ENCODE measurements at places on chromosomes 12 and 14.
A peak's percentile ranks its signal among the peaks of the same experiment; 100 is the strongest.

GRCh38 chr14:88128816-88129215 lies 123.9 kb downstream of the GPR65 start:
- DNase-seq, result no peak

- DNase-seq, result no peak
Observed at GRCh38 chr14:77022236-77022852, 6.2 kb downstream of the IRF2BPL start.

GRCh38 chr14:103298620-103299019 lies 35.4 kb upstream of the EIF5 start:
- DNase-seq, result no peak

DNA sequence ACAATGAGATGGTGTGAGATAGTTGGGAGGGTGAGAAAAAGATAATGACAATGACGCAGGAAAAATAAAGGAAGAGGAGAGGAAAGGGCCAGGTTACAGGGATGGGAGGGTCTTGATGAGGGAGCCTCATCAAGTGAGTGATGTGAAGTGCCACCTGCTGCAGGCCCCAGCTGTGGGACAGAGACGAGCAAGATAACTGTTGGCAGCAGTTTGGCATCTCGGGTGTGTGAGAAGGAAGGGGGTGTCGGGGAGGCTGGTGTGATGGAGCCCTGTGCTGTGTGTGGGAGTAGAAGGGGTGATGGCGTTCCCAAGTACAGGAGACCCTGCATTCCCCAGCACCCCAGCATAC lies 11.4 kb upstream of the TAC3 start:
- no peak for DNase-seq

DNA sequence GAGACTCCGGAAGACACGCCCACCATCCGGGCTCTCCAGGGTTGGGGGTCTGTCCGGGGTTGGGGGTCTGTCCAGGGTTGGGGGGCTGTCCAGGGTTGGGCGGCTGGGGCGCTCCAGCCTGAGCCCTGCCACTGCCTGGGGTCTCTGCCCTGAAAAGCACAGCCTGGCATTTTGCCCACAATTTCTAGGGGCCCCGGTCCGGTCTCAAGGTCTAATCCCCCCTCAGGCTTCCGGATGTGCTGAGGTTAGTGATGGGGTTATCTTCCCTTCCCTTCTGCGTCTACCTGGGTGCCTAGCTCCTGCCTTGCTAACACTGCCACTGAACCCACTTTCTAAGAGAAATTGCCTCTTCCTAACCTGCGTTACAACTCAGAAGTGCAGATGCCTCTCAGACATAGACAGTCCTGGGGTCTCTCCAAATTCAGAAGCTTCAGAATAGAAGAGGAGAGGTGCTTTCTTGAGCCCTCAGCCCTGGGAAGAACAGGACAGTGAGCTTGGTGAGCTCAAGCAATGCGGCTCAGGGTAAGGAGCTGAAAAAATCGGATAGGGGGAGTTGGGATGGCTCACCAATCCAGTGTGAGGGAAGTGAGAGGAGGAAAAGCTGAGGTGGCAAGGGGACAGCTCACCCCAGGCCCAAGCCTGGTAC lies 5.7 kb downstream of the LHX5 start:
- DNase-seq, result no peak

DNA sequence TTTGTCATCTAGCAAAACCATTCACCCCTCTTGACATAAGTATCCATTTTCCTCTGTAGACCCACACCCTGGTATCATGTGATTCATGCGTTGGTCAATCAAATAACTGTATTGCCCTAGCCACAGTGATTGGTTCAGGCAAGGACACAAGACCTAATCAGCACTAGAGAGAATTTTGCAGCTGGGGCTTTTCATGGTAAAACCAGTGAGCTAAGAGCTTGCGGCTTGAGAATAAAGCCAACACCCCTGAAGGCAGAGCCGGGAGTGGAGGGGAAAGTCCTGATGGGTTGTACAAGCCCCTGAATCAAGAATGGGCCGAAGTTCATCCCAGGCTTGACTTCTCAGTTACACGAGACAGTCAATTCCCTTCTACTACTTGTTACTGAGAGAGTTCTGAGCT lies 33.2 kb upstream of the LTBP2 start:
- no peak for DNase-seq

DNA sequence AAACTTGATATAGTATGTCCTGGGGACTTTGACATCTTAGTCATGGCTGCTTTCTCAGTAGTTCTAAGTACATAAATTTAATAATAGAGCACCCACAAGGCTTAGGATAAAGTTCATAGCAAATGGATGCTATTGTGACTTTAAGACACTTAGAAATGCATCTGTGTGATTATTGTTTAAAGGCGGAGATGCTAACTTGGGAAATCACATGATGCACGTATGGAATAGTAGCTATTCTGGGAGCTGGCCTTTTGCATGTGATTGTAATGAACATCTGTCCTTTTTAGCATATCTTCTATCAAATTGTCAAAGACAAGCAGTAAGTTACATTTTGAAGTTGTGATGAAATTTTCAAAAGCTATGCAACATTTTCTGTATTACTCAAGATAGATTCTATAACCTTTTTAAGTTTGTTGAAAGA lies 46.7 kb upstream of the ATP2A2 start:
- no peak for DNase-seq

GRCh38 chr14:83491091-83491490 lies 1957.4 kb upstream of the SEL1L start:
- DNase-seq, result no peak

DNA sequence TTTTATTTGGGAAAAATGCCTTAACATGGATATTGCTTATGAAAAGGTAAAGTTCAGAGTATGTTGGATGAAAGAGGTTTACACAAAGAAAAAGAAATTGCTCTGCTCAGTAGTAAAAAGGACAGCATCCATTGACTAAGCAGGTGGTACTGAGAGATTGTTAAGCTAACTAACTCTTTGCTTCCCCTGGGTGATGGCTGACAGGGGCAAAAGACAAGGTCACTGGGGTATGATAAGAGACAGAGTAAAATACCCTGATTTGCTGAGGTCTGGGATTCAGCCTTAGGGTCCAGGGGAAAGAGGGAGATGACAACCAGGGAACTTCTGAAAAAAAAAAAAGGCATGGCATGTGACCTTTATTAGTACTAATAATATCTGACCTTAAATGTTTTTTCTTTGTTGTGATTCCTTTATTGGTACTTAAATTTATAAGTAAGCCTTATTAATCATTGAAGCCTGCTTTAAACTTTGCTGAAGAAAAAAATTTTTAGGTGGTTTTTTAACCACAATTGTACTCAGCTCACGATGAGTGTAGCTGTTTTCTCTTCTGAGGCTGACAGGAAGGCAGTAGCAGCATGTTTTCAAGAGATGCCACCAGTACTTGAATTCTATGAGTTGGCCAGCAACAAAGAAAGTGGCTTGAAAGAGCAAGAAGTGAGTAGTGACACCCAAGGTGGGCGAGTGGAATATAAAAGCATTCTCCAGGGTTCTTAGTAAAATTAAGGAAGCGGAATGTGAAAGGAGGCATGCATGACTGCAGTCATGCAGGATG lies 43.7 kb upstream of the KITLG start:
- DNase-seq, result no peak

DNA sequence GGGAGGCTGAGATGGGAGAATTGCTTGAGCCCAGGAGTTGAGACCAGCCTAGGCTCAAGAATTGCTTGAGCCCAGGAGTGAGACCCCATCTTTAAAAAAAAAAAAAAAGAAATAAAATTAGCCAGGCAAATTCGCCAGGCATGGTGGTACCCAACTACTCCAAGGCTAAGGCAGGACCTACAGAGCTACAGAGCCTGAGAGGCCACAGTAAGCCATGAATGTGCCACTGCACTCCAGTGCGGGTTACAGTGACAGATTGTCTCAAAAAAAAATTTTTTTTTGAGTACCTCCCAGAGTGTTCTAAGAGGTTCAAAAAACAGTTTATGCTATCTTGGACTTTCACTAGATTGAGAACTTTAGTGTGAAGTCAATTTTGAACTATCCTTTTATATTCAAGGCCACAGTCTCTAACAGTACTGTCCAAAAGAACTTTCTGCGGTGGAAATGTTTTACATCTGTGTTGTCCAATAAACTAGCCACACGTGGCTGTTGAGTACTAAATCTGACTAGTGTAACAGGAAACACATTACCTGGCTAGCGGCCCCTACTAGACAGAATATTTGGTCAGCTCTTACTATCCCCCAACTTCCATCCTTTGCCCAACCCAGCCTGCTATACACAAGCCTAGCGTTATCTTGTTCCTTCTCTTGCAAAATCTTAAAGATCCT lies 2.4 kb downstream of the RPL36AL start:
- no peak for DNase-seq

DNA sequence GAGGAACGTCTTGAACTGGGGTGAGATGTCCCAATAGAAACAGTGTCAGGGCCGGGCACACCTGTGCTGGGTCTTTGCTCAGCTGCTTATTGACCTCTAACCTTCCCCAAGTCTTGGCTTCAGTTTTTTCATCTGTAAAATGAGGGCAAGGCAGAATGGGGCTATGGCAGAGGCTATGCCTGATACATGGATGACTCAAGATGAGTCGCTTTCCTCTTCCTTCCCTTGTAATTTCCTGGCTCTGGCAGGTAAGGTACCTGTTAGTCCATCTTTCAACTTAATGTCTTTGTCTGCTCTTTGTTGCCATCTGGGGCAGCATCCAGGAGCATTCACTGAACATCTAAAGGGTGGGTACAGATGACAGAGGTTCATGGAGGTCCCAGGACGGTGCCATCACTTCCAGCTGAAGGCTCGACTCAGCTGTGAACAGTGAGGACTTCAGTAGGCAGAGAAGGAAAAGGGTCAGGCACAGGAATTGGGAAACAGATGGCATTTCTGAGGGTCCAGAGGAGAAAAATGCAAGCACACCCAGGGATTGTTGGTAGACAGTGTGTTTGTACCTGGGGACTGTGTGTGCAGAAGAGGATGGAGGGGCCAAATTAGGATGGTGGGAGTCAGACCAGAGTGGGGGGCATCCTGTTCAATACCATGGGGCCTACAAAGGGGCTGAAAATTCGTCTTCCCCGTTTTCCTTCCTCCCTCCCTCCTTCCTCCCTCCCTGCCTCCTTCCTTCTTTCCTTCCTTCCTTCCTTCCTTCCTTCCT lies 268.3 kb downstream of the VRK1 start:
- DNase-seq, result no peak

DNA sequence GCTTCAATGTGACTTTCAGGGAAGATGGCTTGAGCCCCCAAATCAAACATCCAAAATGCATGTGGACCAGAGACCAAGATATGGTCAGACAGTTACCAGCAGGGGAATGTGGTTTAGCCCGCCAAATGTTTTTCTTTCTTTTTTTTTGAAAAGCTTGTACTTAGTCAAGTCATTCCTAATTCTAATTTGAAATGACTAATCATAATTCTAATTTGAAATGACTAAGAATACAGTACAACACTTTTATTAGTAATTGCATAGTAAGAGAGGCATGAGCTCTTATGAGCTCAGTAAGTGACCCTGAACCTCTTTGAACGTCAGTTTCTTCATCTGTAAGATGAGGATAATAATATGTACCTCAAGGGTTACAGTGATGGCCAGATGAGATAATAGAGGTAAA lies 72.4 kb downstream of the HECTD4 start:
- no peak for DNase-seq

- DNase-seq, result no peak
Observed at GRCh38 chr12:110585231-110585799, 2.2 kb upstream of the PPTC7 start.

DNA sequence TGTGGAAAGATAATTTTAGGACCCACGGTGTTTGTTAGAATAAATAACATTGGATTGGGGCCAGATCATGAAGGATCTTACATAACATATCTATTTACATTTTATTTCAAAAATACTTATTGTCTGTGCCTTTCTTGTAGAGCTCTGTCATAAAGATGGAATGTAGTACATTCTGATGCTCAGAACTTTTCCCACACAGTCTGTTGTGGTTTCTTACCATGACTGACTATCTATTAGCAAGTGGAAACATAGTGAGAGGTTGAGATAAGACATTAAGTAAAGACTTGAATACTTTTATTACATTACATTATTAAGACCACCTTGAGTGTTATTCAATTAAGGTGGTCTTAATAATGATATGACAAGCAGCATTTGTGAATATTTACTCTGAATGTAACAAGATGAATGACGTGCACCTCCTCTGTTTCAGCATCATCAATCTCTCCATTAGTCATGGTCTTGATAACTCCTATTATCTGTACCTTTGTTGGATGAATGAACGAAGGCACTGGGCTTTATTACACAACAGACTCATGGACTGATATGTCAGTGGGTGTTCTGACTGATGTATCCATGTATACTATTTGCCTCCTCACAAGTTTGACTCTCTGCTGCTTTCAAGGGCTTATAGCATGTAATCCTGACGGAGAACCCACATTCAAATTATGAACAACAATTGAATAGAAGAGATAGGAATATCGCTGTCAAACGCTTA lies 883.0 kb upstream of the FLRT2 start:
- DNase-seq, result no peak

DNA sequence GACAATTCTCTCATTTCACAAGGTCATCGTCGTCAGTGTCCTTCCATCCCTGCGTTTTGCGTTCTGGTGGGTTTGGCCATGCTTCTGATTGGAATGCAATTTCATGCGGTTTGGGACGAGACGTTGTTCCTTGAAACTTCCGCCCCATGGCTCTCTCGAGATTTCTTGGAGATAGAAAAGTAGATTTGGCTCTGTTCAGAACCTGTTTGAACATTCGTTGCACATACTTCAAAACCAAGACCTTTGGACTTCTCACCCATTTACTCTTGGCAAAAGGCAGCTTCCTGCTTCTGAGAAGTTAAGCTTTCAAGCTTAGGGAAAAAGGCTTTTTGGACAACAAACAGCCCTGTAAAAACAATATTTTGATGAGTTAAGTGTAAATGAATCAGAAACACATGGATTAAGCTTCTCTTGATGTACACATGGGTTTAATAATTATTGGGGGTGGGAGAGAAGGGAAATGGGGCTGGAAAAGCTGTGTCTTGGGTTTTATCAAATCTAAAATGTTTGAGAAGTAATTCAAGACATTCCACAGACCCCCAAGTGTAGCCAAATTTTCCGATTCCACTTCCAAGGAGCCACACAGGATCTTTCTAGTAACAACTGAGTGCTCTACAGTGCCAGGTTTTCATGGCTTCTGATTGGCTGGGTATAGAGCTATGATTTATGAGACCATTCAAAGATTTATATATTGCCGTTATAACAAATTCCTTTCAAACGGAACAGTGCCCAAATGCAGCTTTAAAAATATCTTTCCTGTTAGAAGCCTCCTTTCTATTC lies 467.2 kb downstream of the MED13L start:
- no peak for DNase-seq

- DNase-seq, result peak; percentile 27
Observed at GRCh38 chr12:55974308-55974730, 441 bp downstream of the RAB5B start.

DNA sequence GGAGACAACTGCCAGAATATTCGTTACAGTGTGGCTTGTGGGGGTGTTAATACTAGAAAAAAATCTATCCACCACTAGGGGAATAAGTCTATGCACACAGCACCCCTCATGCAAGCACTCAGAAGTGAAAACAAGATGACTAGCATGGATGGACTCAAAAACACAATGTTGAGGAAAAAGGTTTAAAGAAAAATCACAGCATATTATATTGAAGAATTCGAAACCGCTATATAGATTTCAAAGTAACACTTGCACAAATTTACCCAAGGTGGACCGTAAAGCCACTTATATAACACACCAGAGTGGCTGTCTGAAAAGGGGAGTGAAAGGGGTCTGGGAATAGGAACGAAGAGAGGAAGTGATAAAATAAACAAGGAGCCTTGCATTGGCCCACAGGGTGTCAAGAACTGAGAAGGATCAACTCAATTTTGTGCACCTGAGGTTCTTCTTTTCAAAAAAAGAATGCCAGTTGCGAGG lies 544 bp downstream of the ABCD4 start:
- DNase-seq, result no peak

All from NCI-H2029 treated with DMSO at 0.1 percent for 48 hours (cell line).